ENCODE measurements at places on chromosomes 6 and 20. TPM values are rescaled to one million over a fixed set of nuclear protein-coding genes. Genes with fewer than 3 reads are reported as not detected.

DNA sequence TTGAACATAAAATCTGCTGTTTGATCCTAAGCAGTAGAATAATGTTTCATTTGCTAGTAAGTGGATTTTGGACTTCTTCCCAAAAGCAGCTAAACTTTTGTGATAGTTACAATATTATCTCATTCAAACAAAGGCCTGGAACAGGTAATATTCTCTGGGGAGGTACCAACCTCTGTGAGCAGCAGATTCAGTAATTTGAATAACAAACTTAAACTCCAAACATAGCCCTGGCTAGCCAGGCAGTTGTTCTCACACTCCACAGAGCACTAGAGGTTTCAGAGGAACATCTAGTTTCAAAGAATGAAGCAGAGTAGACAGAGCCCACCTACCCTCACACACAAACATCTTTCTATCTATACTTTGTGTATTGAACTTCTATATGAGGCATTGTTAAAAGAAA, 40.9 kb downstream of the LGSN start:
- DNase-seq: no peak

DNA sequence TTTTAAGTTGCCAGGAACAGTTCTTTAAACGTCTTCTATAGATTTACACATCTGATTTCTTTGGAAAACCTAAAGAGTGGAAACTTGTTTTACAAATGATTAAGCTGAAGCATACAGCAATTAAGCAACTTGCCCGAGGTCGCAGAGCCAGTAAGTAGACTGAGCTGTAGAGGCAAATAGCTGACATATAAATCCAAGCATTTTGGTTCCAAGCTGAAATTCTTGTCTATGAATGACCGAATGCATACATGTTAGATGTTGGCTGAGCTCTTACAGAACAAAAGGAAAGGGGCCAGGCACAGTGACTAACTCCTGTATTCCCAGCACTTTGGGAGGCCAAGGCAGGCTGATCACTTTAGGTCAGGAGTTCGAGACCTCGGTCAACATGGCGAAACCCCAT, 101.8 kb upstream of the SGK1 start:
- DNase-seq: no peak

- DNase-seq: no peak
Measured at GRCh38 chr20:21548390-21549035, 34.6 kb upstream of the NKX2-2 start.

CGAS gene
- total RNA-seq: 46.2 TPM

DNA sequence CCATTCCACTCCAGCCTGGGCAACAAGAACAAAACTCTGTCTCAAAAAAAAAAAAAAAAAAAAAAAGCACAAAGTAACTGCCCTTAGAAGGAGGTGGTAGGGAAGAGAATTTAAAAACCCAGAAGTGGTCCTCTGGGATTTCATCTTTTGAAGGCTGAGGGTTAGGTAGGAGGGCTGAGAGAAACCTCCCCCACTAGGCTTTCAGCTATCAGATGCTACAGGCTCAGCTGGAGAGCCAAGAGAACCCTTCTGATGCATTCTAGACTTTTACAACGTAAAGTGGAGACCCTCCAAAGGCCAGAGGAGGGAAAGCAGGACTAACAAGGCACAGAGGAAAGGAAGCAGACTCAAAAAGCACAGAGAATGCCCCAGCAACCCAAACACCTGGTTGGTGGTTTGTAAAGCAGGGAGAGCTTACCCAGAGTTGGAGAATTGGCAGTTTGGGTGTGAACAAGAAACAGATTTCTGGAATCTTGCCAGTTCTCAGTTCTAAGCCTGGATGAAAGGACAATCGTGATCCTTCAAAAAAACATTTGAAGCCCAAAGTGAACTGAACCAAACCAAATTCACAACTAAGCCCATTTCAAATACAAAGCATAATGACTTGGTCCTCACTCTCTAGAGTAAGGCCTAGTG, 23.2 kb upstream of the SPAG4 start:
- DNase-seq: no peak

SLC13A3 gene
- 0.11 TPM for total RNA-seq

BTNL2 gene
- total RNA-seq: not detected

CST7 gene
- not detected for total RNA-seq

PACSIN1 gene
- total RNA-seq: not detected

DNA sequence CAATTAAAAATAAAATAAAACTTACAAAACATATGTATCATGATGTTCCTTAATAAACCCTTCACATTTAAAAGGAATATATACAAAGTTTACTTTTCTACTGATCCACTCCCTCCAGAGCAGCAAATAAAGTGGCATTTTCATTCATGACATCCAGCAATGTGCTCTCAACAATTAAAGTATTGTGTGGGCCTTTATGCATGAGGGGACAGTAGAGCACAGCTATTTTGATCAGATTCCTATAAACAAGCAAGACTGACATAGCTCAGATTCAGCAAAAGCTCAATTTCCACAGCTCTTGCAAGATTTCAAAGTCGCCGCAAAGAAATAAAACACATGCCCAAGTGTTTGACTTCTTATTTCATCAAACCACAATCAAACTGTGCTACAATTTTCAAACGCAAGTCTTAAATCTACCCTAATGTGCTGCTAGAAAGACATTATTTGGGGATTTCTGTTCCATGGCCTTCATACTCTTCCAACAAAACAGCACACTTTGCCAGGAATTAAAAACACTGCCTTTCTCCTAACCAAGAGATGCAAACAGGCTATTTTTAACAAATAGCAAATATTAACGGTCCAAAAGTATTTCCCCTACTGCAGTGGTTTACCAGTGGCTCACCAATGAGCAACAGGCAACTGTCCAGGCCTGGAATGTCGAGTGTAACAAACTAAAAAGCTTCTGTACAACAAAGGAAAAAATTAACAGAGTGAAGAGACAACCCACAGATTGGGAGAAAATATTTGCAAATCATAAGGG, 52.3 kb downstream of the MBOAT1 start:
- DNase-seq: no peak

DNA sequence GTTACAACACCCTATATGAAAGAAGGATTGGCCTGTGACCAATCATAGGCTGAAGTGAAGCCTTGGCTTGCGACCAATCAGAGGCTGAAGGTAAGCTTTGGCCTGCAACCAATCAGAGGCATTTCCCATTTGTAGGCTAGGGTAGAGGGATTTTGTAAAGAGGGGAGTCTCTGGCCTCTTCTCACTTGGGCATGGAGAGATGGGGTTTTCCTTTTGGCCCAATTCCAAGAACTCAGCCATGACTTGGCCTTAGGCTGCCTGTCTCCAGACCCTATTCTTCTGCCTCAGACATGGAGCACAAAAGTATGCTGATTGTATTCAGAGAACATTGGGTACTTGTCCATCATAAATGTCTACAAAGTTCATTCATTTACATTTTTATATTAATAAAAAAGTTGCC, 308.3 kb downstream of the UTRN start:
- no peak for DNase-seq

AGPAT4 gene
- total RNA-seq: 5.5 TPM

DNA sequence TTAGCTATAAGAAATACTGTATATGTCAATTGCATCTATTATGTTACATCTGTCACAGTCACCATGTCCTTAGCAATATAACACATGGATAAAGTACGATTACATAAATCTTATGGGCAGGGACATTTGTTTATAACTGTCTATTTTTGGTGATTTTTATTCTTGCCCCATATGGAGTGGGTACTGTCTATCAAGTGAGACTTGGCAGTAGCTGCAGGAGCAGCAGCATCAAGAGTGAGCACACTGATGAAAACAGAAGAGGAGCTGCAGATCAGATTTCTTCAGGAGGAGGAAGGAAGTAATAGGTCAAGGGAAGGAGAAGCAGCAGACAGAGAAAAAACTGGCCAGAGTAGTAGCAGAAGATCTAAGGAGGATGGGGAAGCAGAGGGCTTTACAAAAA, 516.7 kb downstream of the C6orf118 start:
- no peak for DNase-seq

KCNK15 gene
- 1.3 TPM for total RNA-seq

GRCh38 chr6:53064726-53065265, 408 bp upstream of the FBXO9 start:
- peak; percentile 98 for DNase-seq

DNA sequence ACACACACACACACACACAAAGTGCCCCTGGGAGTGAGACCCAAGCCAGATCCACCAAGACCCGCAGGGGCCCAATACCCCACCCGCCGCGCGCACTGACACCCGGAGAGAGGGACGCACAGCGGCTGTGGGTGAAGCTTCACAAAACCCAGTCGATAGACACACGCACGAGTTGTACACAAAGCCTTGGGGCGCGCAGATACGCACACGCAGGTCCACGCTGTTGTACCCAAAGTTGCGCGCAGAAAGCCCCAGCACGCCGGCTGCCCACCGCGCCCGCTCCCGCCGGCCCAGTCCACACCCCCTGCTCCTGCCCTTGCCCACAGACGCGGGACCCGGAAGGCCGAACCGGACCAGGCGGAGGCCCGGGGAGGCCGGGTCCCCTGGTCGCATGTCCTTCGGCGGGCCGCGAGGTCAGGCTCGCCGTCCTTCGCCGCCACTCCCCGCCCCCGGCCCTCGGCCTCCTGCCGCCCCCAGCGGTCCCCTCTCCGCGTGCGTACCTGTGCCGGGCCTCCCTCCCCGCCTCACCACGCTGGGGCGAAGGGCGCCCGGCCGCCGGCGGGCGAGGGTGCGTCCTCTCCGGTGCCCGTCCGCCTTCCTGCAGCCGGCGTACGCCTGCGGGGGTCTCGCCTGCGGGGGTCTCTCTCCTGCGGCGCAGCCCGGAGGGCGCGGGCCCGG, at the start of gene TMEM74B:
Gene TMEM74B, minus strand, starts transcription at position 344 of the 678 bp plus-strand sequence. CDS start 1,180 bp downstream, outside the sequence.
- no peak for DNase-seq

GRCh38 chr20:50026746-50027575, 44.2 kb downstream of the SNAI1 start:
- no peak for DNase-seq

DDX43 gene
- total RNA-seq: not detected

DNA sequence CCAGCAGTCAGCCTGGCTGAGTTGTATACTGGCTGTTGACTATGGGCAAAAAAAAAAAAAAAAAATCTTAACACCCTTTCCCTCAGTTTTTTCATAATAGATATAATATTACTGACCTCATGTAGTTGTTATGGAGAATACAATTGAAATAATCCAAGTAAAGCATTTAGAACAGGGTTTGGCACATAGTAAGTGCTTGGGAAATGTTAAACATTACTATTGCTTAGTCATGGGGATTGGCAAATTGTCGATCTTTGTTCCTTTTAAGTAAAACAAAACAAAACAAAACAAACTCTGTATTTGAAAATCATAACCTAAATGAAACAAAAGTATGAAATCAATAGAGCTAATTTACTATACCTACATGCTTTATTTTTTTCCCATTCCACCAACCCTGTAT, 458.4 kb downstream of the GRIK2 start:
- DNase-seq: no peak

PSORS1C2 gene
- not detected for total RNA-seq

DNA sequence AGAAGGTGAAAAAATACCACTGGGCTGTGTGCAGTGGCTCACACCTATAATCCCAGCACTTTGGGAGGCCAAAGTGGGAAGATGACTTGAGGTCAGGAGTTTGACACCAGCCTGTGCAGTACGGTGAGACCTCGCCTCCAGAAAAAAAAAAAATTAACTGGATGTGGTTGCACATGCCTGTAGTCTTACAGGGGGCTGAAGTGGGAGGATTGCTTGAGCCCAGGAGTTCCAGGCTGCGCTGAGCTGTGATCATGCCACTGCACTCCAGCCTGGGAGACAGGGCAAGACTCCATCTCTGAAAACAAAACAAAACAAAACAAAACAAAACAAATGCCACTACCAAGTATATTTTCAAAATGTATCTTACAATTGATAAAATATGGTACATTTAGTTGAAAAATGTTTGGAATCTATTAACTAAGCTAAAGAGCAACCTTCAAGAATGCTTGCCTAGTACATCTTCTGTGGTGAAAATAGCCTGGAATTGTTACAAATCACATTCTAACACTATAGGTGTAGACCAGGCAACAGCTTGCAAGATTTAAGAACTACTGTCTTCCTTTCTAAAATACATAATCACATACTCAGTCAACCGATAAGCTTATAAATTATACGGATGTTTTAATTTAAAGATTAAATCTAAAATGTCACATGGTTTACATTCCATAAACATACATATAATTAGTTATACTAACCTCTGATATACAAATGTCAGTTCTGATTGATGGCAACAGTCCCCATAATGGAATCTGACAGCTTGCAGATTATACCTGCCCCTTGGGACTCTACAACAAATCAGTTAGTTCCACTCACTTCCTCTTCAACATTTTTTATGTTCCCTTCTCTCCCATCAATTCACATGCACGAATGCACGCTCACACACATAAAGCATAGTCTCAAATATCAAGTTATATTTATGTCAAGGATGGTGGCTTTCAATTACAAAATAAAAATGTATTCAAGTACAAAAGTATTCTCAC, 150.8 kb downstream of the ASCC3 start:
- no peak for DNase-seq

- DNase-seq: no peak
Measured at GRCh38 chr20:2694519-2694918, 1.9 kb downstream of the EBF4 start.

- no peak for DNase-seq
Measured at GRCh38 chr6:169111203-169111602, 142.4 kb downstream of the THBS2 start.

DNA sequence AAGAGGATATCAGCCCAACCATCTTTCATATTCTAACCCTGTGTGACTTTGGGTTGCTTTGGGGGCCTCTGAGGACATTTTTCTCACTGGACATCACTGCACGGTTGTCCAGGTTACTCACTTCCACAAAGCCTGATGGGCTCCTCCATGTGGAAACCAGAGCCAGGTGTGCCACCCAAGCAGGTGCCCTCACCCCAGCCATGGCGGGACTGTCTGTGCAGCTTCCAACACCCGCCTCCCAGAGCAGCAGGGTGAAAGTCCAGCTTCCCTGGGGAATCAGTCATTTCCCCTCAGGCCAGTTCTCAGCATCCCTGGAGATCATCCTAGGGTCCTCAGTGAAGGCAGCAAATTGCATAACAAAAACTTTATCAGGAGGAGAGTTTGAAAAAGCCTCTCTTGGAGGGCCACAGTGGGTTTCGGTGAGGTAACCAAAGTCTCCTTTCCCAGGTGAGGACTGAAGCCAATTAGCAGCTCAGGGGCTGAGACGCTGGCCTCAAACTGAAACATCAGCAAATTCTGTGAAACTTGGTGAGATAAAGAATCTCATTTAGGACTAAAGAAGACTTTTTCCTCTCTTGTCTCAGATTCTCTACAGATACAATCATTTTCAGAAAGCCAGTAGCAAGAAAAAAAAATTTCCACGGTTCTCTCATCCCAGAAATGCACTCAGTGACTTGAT, 289.6 kb upstream of the CDH4 start:
- no peak for DNase-seq

ARMC2 gene
- total RNA-seq: 4.0 TPM

- no peak for DNase-seq
Measured at GRCh38 chr6:124683507-124683906, 278.7 kb upstream of the RNF217 start.

DNA sequence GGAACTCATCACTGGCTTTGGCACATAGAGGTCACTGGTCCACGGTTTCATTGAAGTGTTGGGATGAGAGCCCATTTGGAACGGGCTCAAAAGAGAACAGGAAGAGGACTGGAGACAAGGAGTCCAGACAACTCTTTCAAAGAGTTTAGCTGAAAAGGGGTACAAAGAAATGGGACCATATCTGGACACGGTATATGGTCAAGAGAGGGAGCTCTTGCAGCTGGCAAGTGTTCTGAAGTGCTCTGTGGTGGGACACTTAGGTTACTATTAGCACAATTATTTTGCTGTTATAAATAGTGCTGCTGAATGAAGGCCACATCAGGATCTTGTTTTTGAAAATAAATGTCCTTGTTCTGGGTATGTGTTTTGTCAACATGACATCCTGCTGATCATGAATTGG, 4.6 kb downstream of the SGK2 start:
- no peak for DNase-seq

- DNase-seq: peak; percentile 53
Measured at GRCh38 chr6:35294308-35294945, 3.2 kb upstream of the DEF6 start.

Data from Daoy (cell line).